ENCODE measurements at places on chromosomes 5 and 9.
A peak's percentile ranks its signal among the peaks of the same experiment; 100 is the strongest.

DNA sequence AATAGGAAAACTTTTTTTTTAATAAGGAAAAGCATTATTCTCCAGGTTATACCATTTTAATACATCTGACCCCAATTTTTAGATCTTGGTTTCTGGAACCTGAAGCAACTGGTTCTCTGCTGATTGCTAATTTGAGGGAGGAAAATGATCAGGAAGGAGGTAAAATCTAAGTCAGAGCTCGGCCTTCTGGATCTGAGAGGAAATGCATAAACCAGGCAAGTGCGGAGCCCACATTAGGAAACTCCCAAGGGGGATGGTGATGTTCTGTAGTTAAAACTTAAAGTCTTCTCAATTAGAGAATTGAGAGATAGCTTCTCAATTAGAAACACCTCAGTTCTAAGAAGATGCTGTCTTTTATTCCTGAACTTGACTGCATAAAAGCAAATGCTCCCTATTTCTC, 113.5 kb downstream of the TSSK1B start:
- DNase-seq: no peak

- no peak for DNase-seq
These were observed 20.1 kb upstream of the TMEM245 start for GRCh38 chr9:109139851-109140250.

DNA sequence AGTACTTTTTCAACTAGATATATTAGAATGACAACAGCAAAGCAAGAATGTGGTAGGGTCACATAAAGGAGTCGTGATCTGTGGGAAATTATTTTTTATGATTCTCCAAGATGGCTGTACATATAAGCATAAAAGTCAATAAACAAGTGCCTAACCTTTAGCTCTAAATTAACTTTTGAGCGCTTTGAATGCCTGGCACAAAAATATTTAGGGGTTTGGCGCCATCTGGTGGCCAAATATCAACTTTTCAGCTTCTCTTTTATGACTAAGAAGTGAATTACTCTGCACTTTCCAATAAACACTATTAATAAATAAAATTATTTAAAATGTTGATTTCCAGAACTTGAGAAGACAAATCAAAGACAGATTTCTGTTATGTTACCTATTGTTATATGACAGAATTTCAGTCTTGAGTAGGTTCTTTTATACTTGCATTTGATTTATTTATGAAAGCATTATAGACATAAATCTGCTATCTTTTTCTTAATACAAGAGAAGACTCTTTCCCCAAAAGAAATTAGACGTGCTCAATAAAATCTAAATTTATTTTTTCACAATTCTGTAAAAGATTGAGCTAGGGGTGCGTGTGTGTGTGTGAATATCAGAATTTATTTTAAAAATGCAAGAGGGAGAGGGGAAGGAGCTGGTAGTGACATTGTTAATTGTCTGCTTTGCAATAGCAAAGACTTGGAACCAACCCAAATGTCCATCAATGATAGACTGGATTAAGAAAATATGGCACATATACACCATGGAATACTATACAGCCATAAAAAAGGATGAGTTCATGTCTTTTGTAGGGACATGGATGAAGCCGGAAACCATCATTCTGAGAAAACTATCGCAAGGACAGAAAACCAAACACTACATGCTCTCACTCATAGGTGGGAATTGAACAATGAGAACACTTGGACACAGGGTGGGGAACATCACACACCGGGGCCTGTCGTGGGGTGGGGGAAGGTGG, 36.7 kb upstream of the ARRDC3 start:
- DNase-seq: peak; percentile 63

DNA sequence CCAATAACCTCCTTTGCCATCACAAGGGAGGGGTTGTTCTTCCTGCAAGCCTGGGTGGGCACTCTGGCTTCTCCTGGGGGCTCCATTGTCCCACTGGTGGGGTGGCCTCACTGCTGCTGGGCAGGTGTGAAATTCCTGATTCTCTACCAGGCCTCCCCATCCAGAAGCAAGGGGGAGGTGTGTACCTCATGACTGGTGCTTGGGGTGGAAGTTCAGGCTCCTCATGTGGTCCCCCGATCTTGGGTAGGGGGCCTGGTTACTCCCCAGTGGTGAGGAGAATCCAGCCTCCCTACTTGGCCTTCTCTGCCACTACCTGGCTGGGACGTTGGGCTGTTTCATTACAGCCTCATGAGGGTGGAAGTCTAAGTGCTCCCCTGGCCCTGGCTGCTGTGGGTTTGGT, 433.9 kb downstream of the IRX2 start:
- DNase-seq: no peak

DNA sequence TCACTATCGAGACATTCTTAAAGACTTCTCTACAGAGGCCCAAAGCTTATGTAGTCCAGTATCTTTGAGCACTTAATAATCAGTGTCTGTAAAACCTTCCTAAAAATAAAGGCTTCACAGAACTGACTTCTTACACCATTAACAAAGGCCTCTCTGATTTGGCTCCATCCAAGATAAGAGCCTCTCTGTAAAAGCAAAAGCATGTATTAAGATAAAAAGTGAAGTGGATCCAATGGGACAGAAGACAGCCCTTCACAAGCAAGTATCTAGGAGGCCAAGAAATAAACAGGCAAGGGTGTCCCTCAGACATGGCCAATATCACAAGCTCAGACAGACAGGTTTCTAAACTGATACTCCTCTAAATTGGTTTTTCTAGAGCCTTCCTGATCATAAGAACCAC, 11.9 kb downstream of the LHFPL2 start:
- DNase-seq: no peak

DNA sequence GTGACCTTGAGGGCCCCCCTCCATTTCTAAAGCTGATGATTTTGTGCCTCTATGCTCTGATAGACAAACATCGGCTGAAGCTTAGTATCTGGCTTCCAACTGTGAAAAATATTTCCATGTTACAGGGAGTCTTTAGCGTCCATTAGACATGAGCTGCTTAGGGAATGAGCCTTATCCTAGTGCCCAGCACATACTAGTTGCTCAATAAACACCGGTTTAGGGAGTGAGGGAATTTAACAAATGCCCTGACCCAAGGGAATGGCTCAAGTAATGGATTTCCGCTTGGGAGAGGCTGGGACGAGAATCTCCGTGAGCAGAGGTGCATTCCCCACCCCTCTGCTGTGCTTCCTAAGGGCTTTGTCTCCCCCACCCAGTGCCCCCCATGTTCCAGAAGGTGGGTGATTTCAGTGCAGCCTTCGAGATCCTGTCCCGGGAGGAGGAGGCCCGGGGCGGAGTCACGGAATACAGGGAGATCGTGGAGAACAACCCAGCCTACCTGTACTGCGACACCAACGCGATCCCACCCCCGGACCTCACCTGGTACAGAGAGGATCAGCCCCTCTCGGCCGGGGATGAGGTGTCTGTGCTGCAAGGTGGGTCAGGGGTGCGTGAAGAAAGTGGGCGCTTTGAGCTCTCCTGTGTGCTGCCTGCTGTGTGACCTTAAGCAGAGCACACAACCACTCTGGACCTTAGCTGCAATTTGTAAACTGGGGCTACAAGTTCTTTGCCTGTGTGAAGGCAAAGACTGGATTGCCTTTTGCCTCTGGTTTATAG, 65.7 kb upstream of the ASS1 start:
- no peak for DNase-seq

GRCh38 chr5:112757468-112758208, 20.0 kb downstream of the APC start:
- DNase-seq: no peak

DNA sequence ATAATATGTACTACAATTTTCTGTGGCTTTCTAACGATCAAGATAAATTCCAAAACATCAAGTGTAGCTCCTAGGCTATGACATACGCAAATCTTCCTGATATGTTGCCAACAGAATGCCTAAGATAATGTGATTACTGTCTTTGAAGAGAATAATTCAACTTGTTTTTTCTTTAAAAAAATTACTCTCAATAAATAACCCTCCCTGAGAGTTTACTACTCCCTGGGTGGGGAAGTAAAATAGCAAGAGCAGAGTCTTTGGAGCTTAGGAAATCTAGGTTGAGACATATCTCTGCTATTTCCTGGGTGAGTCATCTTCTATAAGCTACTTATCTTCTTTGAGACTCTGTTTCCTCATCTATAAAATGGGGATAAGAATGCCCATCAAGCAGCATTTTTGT, 201.2 kb downstream of the ACTL7B start:
- DNase-seq: no peak

- no peak for DNase-seq
These were observed 196.9 kb upstream of the PUM3 start for GRCh38 chr9:3040761-3041160.

- DNase-seq: no peak
These were observed 273.5 kb upstream of the CCNG1 start for GRCh38 chr5:163163858-163164257.

DNA sequence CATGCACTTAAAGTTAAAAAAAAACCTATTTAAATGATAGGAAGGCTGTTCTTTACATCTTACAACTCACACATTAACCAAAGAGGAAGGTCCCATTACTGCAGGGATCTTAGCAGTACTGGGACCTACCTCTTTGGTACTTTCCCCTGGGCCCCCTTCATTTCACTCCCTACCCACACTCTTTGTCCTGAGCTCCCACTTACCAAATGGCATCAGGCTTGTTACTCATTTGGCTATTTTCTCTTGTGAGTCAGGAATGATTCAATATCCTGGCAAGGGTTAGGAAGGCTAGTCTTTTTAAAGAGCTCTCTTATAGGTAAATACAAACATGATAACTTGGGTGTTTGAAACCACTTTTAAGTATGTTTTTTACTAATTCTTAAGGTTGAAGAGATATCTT, 117.4 kb upstream of the ELL2 start:
- no peak for DNase-seq

Measured in activated T-cell treated with anti-CD3 and anti-CD28 coated beads for 24 hours (primary cell).